ENCODE measurements at places on chromosomes 5 and 9.

DNA sequence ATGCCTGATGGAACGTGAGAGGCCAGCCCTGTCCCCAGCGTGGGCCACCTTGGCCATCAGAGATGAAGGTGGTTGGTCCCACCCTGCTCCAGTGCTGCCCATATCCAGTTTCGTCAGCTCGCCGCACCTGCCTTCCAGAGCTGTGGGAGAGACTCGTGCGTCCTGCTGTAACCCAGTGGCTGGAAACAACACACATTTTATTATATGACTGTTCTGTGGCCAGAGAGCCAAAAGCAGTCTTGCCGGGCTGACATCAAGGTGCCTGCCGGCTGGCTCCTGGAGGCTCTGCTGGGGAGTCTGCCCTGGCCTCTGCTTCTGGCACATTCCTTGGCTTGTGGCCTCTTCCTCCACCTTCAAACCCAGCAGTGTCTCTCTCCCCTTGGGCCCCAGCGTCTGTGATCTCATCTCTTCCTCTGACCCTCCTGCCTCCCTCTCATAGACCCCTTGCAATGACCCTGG lies 94.7 kb downstream of the RXRA start:
- DNase-seq, result no peak

DNA sequence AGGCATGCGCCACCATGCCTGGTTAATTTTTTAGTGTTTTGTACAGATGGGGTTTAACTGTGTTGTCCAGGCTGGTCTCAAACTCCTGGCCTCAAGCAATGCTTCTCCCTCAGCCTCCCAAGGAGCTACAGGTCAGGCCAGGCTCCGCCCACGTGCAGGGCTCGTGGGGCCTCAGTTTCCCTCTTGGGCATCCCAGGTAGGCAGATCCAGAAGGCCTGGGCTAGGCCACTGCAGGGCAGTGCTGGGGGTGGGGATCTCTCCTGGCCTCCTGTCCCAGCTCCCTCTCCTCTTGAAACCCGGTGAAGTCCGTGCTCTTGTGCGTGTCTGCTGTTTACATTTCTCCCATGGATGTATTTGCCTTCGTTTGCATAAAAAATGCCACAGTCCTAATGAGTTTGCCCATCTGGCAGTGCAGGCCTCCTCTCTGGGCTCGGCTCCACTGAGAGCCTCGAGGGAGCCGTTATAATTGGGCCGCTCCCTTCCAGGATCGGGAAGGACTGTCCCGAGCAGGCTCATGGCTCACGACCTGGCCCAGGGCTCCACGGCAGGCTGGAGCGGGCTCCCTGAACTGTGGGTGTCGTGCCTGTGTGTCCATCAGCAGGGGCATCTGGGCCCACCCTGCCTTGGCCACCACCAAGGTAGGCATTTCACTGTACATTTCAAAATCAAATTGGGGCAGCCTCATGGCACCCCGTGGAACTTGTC lies 52.6 kb upstream of the RUFY1 start:
- no peak for DNase-seq

DNA sequence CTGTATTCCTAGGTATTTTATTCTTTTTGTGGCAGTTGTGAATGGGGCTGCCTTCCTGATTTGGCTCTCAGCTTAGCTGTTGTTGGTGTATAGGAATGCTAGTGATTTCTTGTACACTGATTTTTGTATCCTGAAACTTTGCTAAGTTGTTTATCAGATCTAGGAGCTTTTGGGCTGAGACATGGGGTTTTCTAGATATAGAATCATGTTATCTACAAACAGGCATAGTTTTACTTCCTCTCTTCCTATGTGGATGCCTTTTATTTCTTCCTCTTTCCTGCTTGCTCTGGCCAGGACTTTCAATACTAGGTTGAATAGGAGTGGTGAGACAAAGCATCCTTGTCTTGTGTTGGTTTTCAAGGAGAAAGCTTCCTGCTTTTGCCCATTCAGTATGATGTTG lies 129.9 kb downstream of the DMXL1 start:
- no peak for DNase-seq

GRCh38 chr5:138504799-138505198 lies 38.2 kb downstream of the ETF1 start:
- DNase-seq, result no peak

DNA sequence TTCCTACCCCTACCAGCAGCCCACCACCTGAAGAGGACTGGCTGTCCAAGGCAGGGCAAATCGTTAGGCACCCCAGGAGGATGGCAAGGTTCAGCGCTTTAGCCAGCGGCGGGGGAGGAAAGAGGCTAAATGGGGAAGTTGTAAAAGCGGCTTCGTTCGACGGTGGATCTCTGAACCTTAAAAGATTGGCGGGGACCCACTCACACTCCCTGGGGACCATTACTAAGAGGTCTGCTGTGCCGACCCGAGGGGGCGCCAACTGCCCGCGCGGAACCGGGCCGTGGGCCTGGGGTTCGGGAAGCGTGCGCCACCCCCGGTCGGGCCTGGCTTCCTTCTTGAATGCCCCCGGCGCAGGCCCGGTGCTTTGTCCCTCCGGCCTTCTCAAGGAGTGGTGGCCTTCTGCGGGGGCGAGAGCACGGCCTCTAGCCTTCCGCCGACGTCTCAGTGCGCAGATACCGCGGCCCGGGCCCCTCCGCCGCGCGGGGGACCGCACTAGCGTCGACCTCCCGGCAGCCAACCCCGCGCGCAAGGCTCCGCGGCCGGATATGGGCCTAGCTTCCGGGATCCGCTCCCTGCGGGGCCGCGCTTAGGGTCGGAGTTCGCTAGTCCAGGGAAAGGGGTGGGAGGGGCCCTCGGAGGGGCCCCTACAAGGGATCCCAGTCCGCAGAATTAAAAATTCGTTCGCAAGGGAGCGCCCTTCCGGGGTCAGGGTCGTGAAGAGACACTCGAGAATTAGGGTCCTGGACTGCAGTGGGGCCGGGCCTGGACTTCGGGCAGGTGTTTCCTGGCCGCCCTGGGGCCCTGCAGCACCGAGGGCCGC lies 10.5 kb downstream of the NR2F1-AS1 start:
- DNase-seq, result no peak

DNA sequence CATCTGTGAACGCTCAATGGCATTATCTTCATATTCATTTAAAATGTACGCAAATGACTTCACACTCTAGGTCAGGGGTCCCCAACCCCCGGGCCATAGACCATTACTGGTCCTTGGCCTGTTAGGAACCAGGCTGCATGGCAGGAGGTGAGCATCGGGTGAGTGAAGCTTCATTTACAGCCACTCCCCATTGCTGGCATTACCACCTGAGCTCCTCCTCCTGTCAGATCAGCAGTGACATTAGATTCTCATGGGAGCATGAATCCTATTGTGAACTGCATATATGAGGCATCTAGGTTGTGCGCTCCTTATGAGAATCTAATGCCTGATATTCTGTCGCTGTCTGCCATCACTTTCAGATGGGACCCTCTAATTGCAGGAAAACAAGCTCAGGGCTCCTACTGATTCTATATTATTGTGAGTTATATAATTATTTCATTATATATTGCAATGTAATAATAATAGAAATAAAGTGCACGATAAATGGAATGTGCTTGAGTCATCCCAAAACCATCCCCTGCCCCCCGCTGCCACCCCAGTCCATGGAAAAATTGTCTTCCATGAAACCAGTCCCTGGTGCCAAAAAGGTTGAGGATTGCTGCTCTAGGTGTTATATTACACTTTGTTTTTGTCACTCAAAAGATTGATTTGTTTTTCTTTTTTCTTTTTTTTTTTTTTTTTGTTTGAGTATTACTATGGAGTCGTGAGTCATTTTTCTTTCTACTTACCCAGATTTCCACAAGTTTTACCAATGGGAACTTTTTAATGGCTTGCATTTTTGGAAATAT lies 127.2 kb downstream of the DOCK8 start:
- no peak for DNase-seq

DNA sequence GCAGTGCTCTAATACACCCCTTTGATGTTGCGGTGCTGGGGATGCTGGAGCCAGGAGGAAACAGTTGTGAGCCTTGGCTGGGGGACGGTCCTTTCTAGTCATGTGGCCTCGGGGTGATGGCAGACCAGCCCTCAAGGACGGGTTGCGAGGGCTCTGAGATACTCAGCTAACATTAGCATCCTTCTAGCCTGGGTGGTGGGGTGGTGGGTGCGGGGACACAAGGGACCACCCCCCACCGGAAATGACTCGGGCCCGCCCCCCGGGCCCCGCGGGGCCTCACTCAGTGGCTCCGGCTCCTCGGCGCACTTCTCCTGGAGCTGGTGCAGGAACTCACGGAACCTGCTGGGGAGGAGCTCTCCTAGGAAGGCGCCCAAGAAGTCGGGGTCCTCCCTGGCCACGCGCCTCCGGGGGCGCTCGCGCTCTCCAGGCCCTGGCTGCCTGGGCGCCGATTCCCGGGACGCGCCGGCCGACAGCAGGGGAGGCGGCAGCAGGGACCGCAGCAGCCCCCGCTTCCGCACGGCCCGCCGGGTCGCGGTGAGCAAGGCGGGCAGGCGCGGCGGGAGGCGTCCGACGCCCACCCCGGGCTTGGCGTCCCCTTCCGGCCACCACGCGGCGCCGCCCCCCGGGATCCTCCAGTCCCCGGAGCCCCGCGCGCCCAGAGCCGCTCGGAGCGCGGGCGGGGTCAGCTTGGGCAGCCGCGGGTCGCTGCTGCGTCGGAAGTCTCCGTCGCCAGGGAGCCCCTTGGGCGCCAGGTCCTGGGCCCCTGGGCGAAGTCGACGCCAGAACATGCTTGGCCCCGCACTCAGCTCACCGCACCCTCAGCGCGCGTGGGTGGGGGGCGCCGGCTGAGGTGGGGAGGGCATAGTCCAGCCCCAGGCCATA lies 873 bp downstream of the C9orf50 start:
- no peak for DNase-seq

- no peak for DNase-seq
These were observed 121.4 kb downstream of the FER start for GRCh38 chr5:108869066-108869465.

DNA sequence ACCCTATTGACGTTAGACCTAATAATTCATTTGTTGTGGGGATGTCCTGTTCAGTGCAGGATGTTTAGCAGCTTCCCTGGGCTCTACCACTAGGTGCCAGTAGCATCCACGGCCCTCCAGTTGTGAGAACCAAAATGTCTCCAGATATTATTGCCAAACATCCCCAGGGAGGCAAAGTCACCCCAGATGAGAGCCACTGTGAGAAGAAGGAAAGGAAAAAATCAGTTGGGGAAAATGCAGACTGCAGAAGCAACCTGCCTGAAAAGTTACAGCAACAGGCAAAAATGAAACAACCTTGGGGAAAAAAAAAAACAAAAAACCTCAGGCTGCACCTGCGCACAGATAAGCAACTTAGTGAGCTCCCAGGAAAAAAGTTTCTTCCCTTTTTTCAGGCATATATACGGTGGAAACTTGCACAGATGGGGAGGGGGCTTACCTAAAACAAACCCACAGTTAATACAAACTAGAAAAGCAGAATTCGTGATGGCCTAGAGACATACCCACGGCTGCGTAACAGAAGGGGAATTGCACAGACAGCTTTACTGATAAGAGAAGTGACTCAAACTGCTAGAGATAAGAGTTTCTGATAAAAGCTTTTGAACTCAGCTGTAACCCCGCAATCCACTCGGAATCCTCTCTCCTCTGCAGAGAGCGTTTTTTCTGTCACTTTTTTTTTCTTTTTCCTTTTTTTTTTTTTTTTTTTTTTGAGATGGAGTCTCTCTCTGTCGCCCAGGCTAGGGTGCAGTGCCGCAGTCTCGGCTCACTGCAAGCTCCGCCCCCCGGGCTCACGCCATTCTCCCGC lies 29.8 kb upstream of the FBP1 start:
- peak; percentile 66 for DNase-seq

DNA sequence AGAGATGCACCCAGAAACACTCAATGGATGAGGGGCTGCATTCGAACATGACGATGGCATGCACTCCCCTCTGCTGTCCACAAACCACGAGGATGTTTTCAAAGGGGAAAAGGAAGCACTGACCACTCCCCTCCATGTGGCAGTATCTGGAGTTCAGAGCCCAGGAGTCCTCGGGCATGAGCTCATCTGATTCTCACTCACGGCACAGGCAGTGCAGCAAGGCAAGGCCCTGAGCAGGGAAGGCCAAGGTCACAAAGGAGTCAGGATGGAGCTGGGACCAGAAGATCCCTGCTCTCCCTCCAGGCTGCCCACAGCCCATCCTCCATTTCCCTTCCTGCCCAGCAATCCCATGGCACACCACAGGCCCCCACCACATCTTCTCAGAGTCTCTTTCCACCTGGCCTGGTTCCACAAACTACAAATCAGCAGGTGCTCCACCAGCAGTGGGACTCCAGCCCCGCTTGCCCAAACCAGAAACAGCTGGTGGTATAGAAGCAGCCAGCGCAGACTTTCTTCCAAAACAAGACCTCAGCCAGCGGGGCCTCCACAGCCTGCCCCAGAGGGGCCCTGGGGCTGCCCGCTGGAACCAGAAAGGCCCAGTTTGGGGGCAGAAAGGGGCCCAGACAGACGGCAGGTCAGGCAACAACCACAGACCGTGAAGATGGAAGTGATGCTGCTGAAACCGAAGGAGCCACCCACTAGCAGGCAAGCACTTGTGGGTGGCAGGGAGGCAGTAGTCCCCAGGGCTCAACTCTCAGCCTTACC lies 12.2 kb downstream of the TNIP1 start:
- no peak for DNase-seq

GRCh38 chr5:139043157-139043905 lies 154.8 kb downstream of the SIL1 start:
- peak; percentile 88 for DNase-seq

DNA sequence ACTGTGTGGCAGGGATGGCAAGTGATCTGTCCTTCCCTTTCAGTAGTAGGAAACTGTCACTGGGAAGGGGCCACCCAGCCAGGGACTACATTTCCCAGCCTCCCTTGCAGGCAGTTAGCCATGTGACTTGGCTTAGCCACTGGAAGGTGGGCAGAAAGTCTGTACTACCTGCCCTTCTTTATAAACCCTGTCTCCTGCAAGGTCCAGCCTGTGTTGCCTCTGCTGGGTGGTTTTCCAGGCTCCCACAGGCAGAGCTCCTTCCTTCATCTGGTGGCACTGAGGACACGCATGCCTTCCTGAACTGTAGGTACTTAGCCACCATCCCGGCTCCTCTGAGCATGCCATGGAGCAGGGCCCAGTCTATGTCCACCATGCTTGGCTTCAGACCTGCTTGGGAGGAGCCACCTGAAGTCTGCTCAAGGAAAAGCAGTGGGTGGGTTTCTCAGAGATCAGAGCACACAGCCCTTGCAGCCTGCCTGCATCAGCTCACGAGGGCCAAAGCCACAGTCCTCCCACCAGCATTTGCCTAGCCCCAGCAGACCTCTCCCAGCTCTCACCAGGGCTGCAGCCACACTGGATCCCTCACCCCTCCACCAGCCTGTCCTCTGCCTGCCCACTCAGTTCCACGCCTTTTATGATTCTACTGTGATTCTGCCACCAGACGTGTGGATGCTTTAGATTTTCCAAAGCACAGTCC lies 16.7 kb upstream of the SLC25A51 start:
- DNase-seq, result peak; percentile 49

DNA sequence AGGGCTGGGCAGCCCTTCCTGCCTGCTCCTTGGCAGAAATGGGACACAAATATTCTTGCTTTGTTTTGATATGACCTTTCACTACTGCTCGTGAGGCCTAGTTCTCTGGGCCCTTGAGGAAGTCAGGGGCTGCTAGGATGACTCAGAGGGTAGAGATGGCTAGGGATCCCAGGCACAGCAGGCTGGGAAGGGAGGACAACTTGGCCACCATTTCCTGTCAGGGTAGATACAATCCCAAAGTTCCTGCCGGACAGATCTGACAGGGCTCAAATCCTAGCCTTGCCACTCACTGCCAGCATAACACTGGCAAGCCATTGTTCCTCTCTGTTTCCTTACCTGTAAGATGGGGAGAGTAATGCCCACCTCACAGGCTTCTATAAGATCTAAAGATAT lies 31.7 kb upstream of the MEIKIN start:
- DNase-seq, result no peak

GRCh38 chr9:135714242-135715055 lies 12.5 kb downstream of the KCNT1 start:
- DNase-seq, result no peak

GRCh38 chr5:6773342-6774035 lies 60.3 kb downstream of the TENT4A start:
- no peak for DNase-seq
